Epithelial cell of proximal tubule (primary cell): ENCODE measurements at places on chromosomes 5 and 9. TPM values are rescaled to one million over a fixed set of nuclear protein-coding genes. Genes with fewer than 3 reads are reported as not detected.

C5orf24 gene
- 36.8 and 38.5 TPM in 2 replicates for total RNA-seq

MRPS30 gene
- 70.3 and 77.0 TPM in 2 replicates for total RNA-seq

CHSY3 gene
- 1.7 and 2.5 TPM in 2 replicates for total RNA-seq

DNA sequence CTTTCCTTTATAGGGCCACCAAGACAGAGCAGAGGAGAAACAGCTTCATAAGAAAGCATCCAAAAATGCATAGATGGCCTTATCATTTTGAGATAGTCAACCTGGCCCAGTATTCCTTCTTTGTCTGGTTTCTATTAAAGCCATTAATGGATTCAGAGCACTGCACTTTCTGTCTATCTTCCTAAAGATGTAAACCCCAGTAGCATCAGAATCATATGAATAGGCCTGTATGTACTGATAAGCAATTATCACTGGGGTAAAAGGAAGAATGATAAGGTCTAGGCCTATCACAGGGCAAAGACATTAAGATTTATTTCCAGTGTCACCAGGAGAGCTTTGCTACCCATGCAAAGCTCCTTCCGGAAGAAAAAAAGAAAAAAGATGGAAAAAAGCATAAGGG is 432.5 kb upstream of the C9orf72 start:
- DNase-seq, result no peak

DNA sequence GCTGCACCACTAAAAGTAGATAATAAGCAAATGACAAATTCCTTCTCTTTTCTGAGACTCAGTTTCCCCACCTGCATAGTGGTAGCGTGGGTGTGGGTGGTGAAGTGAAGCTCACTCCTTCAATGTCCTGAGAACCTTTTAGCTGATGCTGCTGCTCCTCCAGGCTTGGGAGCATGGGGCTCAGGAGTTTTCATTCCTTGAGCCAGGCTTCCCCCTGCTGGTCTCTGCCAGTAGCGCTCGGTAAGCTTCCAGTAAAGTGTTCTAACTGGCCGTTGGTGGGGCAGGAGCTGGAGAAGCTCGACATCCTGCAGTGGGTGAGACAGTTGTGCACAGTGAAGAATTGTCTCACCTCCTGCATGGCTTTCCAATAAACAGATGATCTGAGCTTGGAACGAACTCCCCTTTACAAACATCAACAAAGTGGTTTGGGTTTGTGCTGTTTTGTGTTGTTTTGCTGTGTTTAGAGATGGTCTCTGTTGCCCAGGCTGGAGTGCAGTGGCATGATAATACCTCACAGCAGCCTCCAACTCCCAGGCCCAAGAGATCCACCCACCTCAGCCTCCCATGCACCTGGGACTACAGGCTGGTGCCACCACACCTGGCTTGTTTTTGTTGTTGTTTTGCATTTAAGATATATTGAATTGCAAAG is 34.6 kb downstream of the SPARC start:
- no peak for DNase-seq

DNA sequence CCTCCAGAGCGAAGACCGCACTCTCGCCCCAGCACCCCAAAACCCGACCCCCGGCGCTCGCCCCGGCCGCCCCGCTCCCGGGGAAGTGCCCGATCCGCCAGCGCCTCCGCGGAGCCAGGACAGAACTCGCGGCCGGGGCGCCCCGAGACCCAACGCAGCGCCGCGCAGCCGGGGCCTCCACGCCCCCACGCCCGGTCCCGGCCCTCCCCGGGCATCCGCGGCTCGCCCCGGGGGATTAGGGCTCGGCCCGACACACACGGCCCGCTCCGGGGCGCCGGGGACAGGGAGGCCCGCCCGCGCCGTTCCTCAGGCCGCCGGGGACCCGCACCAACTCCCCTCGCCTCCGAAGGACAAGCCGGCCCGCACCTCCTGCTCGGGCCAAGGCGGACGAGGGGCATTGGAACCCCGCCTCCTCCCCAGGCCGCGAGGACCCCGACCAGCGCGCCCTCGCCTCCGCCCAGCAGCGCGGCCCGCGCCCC is 544 bp downstream of the FNBP1 start:
- no peak for DNase-seq

GRCh38 chr5:97929383-97929782 is 746.3 kb upstream of the RIOK2 start:
- no peak for DNase-seq

- no peak for DNase-seq
Measured at GRCh38 chr9:35226651-35227050, 64.8 kb downstream of the UNC13B start.

- DNase-seq, result no peak
Measured at GRCh38 chr5:166123717-166124116, 2167.7 kb upstream of the WWC1 start.
